NCI-H2107 (cell line): ENCODE measurements at places on chromosomes 11 and 22.

DNA sequence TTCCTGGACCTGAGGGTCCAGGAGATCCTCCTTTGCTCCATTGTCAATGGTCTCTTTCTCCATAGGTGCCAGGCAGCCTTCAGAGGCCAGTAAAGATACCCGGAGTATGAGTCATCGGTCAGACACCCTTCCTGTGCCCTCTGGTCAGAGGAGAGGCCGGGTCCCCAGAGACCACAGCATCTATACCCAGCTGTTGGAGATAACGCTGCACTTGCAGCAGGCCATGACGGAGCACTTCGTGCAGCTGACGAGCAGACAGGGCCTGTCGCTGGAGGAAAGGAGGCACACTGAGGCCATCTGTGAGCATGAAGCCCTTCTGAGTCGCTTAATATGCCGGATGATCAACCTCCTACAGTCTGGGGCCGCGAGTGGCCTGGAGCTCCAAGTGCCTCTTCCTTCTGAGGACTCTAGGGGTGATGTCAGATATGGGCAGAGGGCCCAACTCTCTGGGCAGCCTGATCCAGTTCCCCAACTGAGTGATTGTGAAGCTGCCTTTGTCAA lies at the start of gene ACCSL:
ACCSL (plus strand) TSS at position 51 of the 501 bp plus-strand sequence; CDS start at position 107, 56 bp downstream.
- no peak for DNase-seq

- DNase-seq = no peak
These were observed 1.3 kb upstream of the SEC14L3 start for GRCh38 chr22:30472994-30473720.

DNA sequence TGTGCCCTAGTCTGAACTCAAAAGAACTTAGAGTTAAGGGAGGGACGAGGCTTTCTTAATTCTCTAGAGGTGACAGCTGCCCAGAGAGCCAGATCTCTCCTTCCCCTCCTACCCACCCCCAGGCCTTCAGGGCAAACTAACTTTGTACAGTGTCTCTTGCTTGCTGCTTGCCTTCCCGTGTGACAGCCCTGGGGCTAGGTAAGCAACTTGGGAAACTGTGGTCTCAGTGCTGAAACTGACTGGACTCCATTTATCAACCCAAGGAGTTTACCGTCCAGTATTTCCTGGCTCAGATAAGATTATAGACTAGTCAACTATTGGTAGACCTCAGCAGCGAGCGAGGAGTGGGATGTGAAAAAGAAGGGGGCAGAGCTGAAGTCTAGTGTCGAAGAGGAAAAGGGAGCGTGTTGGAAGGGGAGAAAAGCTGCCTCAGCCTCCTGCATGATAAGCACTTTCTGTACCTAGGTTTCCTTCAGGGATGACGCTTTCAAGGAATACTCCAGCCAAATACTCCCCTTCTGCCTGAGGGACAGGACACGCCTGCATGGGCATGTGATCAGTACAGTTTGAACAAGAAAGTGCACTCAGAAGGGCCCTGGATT lies 43.3 kb upstream of the WEE1 start:
- no peak for DNase-seq

DNA sequence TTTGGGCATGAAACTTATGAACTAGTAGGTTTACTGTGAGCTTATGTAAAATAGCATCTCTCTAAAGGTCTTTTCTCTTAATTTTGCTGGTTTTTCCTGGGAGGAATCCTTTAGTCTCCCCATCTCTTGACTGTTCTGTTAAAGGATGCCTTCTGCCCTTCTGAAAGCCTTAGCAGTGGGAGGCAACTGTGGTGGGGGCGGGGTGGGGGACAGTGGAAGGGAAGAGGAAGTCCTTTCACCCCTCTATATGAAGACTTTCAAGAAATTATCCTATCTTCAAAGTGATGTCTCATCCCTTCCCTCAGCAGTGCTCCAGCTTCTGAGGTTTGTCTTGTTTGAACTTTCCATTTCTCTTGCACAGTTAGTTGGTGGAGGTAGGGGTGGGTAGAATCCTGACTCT lies 73.1 kb downstream of the ELP4 start:
- DNase-seq = no peak

DNA sequence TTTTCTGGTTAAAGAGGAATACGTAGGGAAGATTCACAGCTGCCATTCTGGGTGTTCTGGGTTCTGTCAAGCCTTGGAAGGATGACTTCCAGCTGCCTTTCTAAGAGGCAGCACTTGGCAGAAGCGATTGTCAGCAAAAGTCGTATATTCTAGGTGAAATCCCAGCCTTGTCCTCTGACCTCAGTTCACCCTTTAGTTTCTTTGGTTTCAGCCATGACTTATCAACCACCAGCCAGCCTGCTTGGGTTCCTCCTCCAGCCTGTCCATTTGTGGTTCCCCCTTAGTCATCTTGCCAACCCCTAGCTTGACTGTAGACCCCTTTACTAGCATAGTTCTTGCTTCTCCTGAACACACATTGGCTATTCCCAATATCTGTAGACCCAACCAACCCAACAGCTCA lies 102.3 kb upstream of the CD44 start:
- no peak for DNase-seq

GRCh38 chr22:44586999-44587736 lies 89.1 kb upstream of the RTL6 start:
- DNase-seq = peak; percentile 39

GRCh38 chr11:132942611-132943356 lies 589.5 kb downstream of the OPCML start:
- DNase-seq = no peak

GRCh38 chr11:75582506-75582894 lies 20.4 kb downstream of the SERPINH1 start:
- no peak for DNase-seq

GRCh38 chr22:46081036-46081830 lies 69.1 kb upstream of the PPARA start:
- no peak for DNase-seq

- DNase-seq = no peak
These were observed 51.2 kb downstream of the CSTF3 start for GRCh38 chr11:33110083-33110482.

GRCh38 chr11:32178692-32179091 lies 87.8 kb downstream of the RCN1 start:
- DNase-seq = no peak

DNA sequence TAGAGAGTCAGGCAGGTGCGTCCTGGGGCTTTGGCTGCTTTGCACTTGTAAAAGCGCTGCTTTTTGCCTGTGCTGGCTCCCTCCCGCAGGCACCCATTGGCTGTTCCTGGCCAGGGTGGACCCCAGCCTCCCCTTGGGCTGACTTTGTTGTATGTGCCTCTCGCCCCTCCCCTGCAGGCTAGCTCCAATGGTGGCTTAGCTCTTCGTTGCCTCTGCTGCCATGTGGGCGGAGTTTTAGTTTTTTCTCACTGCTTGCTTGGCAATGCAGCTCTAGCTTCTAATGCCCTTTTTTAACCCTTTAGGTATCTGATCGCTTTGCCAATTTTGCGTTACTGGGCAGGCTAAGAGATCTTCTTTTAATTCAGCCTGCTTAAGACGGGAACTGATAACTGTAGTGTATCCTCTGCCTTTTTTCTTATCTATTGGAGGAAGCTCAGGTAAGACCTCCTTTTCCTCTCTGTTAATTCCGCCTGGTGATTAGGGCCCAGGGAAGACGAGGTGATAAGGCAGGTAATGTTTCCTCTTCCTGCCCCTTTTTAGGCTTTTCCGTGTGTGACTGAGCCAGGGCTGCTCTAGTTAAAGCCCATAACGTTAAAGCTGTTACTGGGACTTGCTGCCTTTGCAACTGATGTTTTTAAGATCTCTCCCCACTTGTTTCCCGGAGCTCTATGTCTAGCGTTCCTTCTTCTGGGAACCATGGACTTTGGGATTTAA lies 11.7 kb upstream of the GLYATL1 start:
- DNase-seq = no peak

GRCh38 chr22:48076008-48076407 lies 1313.6 kb downstream of the TBC1D22A start:
- DNase-seq = no peak

- no peak for DNase-seq
These were observed 496.0 kb downstream of the MIAT start for GRCh38 chr22:27153386-27153785.

GRCh38 chr11:89125298-89125697 lies 52.4 kb upstream of the TYR start:
- DNase-seq = no peak

DNA sequence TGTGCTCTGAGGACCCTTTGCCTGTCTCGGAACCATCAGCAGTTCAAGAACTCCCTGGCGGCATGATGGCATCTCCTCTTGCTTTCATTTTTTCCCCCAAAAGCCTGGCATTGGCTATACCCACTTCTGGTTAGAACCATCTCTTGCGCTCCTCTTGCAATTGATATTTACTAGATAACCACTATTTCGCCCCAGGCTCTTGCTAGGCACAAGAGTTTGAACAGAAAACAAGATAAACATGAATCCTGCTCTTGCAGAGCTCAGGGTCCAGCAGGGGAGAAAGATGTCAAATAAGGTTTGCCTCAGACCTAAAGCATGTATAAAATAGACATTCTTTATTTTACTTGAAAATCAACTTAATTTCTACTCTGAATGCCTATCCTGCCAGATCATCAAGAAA lies 33.1 kb downstream of the SLCO2B1 start:
- no peak for DNase-seq

DNA sequence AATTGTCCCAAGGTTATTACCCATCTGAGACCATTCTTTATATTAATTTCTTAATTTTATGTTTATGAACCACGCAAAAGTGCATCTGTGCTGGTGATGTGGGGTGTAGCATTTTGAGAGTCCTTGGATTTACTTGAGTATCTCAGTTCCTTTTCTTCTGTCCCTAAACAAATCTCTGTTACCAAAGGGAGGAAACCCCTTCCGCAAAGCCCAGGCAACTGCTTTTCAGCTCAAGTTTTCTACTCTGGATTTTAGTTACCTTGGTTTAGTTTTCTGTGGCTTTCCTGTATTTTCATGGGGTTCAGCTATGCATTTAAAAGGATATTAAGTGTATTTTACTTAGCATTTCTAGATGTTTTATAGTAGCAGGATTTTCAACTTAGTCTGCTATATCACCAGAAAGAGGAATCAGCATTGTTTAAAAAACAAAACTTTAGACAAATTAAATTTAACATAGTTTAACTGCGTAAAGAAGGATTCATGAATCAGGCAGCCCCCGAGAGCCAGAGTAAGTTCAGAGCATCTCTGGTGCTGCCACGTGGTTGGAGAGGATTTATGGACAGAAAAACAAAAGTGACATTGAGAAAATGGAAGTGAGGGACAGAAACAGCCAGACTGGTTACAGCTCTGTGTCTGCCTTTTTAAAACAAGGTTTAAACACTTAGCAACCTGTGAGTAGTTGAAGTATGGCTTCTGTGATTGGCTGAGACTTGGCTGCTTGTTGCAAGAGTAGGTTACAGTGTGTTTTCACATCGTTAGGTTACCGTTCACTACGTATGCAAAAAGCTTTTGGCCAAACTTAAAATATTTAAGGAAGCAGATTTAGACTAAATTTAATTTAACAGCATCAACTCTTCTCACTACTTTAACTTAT lies 9.6 kb downstream of the ADM start:
- DNase-seq = no peak

GRCh38 chr11:79845002-79845709 lies 404.3 kb upstream of the TENM4 start:
- DNase-seq = no peak

- DNase-seq = no peak
These were observed 12.3 kb downstream of the APOL6 start for GRCh38 chr22:35660291-35661127.
